ENCODE measurements at places on chromosomes 5 and 9.
A peak's percentile ranks its signal among the peaks of the same experiment; 100 is the strongest.

GRCh38 chr9:5042661-5043178 is 57.6 kb downstream of the JAK2 start:
- H3K27me3 ChIP-seq: no peaks in the 10 kb centered on the region
- H3K4me3 ChIP-seq: no peak overlapping the region
- H3K4me1 ChIP-seq: no peaks in the 10 kb centered on the region
- DNase-seq: no peak

DNA sequence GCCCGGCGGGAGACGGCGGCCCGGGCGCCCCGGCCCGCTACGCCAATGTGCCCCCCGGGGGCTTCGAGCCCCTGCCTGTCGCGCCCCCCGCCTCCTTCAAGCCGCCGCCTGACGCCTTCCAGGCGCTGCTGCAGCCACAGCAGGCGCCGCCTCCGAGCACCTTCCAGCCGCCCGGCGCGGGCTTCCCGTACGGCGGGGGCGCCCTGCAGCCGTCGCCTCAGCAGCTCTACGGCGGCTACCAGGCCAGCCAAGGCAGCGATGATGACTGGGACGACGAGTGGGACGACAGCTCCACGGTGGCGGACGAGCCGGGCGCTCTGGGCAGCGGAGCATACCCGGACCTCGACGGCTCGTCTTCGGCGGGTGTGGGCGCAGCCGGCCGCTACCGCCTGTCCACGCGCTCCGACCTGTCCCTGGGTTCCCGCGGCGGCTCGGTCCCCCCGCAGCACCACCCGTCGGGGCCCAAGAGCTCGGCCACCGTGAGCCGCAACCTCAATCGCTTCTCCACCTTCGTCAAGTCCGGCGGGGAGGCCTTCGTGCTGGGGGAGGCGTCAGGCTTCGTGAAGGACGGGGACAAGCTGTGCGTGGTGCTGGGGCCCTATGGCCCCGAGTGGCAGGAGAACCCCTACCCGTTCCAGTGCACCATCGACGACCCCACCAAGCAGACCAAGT is 723 bp downstream of the SNX18 start:
- no peaks in the 10 kb centered on the region for H3K4me1 ChIP-seq
- H3K4me3 ChIP-seq: peak overlapping the region; percentile 97
- peak overlapping the region; percentile 92 for H3K27ac ChIP-seq
- no peaks in the 10 kb centered on the region for H3K36me3 ChIP-seq
- no peaks in the 10 kb centered on the region for H3K27me3 ChIP-seq

DNA sequence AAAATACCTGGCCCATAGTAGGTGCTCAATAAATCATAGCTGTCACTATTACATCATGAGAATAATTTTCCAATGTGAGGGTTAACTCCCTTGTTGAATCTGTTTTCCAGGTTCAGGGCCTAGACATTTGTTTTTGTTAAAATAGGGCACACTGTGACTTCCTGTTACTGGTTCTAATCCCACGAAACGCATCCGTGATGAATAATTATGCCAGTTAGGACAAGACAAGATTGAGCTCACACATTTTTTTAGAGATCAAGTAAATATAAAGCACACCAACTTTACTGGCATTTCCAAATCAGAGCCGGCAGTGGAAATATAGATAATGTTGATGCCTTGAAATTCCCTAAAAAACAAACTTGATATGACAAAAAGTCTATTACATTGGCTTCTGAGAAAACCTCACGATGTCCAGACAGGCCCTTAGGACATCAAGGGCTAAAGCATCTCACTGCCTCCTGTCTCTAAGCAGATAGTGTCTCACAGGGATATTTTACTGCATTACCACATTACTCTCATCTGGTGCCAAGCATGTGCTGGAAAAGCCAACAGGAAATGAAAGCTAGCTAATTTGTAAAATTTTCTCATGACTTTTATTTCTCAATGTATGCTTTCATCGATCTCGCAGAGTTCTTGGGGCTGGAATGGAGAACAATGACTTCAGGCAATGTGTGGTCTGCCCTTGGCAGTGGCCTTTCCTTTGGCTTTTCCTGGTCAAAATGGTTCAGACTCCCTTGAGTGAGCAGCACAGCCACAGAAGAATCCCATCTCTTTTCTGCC is 414.3 kb upstream of the PAPPA start:
- no peak for DNase-seq
- no peak overlapping the region for H3K27ac ChIP-seq
- no peaks in the 10 kb centered on the region for H3K4me1 ChIP-seq
- no peaks in the 10 kb centered on the region for H3K27me3 ChIP-seq

DNA sequence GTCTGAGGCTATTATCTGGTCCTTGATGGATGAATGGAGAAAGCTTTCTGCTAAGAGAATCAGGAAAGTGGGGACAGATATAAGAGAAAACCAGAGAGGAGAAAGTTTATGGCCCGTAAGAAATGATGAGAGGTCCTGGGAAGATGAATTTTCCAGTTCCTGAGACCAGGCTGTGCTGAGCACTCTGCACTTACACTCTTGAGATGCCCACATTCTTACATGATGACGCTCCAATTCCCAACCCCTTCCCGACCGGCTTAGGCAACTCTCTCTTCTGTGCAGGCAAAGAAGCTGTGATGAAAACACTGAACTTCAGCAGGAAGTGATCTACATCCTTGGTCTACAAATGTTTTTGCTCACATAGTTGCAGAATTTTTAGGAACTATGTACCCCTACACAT is 417.0 kb downstream of the ARHGEF28 start:
- DNase-seq: no peak
- H3K27ac ChIP-seq: no peak overlapping the region
- no peak overlapping the region for H3K4me3 ChIP-seq
- no peaks in the 10 kb centered on the region for H3K4me1 ChIP-seq
- H3K27me3 ChIP-seq: no peaks in the 10 kb centered on the region

DNA sequence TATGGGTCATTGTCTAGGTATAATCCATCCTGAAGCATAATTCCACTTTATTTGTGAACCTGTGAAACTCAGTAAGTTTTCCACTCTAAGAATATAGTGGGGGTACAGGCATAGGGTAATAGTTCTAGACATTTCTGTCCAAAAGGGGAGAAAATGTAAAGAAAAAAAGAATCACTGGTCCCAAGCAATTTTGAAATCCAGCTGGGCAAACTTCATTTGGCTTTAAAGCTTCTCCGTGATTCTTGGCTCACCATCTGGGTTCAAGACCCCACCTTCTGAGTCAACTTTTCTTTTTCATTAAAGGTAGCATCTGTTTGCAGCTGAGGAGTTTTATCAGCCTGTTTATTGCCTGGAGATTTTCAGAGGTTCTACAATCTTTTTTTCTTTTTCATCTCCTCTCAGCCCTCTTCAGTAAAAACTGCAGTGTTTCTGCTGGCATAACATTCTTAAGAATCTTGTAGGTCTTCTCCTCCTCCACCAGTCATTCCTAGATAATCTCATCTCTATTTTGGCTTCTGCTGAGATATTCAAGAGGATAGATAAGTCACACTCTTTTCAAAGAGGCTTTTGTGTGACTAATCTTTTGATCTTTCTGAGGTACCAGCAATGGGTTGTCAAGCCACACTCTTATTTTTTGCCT is 126.1 kb upstream of the PITX1 start:
- no peaks in the 10 kb centered on the region for H3K36me3 ChIP-seq
- no peak overlapping the region for H3K27ac ChIP-seq
- H3K27me3 ChIP-seq: no peaks in the 10 kb centered on the region
- H3K4me1 ChIP-seq: no peaks in the 10 kb centered on the region
- DNase-seq: no peak

DNA sequence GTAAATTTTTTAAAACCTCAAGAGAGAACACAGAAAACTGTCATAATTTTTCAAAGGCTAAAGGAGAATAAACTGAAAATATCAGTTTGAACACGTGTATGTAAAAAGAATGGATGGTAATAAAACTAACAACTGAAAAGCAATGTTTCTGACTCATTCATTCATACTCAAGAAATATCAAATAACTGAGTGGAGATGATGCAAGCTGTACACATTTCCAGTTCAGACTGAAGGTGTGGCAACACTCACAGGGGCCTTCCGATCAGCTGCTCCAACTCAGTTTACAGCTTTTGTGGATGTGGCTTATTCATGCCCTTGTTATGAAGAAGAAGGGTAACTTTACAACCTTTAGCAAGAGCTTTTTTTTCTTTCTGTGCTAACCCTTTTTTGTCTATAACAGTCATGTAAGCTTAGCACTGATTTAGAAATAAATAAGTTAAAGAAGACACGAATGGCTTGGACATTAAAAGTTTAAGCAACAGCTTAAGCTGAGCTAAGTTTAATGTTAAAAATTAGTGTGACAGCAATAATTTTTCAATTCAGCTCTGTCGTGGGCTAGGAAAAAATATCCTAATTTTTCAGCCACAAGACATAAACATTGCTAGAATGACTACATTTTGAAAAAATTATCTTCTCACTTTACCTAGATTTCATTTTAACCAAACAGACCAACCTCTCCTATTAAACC is 453.5 kb downstream of the RAB3C start:
- H3K27me3 ChIP-seq: no peaks in the 10 kb centered on the region
- no peak overlapping the region for H3K4me3 ChIP-seq
- no peaks in the 10 kb centered on the region for H3K36me3 ChIP-seq
- H3K27ac ChIP-seq: no peak overlapping the region
- DNase-seq: peak; percentile 36
- H3K4me1 ChIP-seq: no peaks in the 10 kb centered on the region

- peak; percentile 28 for DNase-seq
- H3K36me3 ChIP-seq: peaks cover 6% of the 10 kb centered on the region
- peak overlapping the region; percentile 73 for H3K27ac ChIP-seq
- H3K27me3 ChIP-seq: no peaks in the 10 kb centered on the region
- no peaks in the 10 kb centered on the region for H3K4me1 ChIP-seq
Measured at GRCh38 chr9:33265211-33265865, 489 bp downstream of the CHMP5 start.

- DNase-seq: no peak
- H3K4me3 ChIP-seq: no peak overlapping the region
- H3K36me3 ChIP-seq: no peaks in the 10 kb centered on the region
Measured at GRCh38 chr5:122602700-122603099, 172.2 kb upstream of the SNX2 start.

GRCh38 chr5:116947691-116948528 is 373.3 kb upstream of the SEMA6A start:
- no peaks in the 10 kb centered on the region for H3K36me3 ChIP-seq
- DNase-seq: peak; percentile 77
- no peak overlapping the region for H3K4me3 ChIP-seq
- H3K27ac ChIP-seq: no peak overlapping the region
- no peaks in the 10 kb centered on the region for H3K27me3 ChIP-seq

- no peaks in the 10 kb centered on the region for H3K36me3 ChIP-seq
- DNase-seq: no peak
- no peak overlapping the region for H3K27ac ChIP-seq
- no peaks in the 10 kb centered on the region for H3K4me1 ChIP-seq
- no peak overlapping the region for H3K4me3 ChIP-seq
Measured at GRCh38 chr5:174843263-174844250, 119.2 kb downstream of the MSX2 start.

GRCh38 chr5:111144352-111144930 is 52.3 kb downstream of the WDR36 start:
- no peaks in the 10 kb centered on the region for H3K4me1 ChIP-seq
- no peak overlapping the region for H3K27ac ChIP-seq
- no peaks in the 10 kb centered on the region for H3K27me3 ChIP-seq
- H3K36me3 ChIP-seq: no peaks in the 10 kb centered on the region
- no peak overlapping the region for H3K4me3 ChIP-seq

- H3K4me3 ChIP-seq: peak overlapping the region; percentile 4
- H3K4me1 ChIP-seq: peaks cover 21% of the 10 kb centered on the region
- peak; percentile 59 for DNase-seq
- H3K36me3 ChIP-seq: no peaks in the 10 kb centered on the region
- H3K27me3 ChIP-seq: no peaks in the 10 kb centered on the region
Measured at GRCh38 chr5:139658928-139659667, 10.9 kb downstream of the CXXC5 start.

DNA sequence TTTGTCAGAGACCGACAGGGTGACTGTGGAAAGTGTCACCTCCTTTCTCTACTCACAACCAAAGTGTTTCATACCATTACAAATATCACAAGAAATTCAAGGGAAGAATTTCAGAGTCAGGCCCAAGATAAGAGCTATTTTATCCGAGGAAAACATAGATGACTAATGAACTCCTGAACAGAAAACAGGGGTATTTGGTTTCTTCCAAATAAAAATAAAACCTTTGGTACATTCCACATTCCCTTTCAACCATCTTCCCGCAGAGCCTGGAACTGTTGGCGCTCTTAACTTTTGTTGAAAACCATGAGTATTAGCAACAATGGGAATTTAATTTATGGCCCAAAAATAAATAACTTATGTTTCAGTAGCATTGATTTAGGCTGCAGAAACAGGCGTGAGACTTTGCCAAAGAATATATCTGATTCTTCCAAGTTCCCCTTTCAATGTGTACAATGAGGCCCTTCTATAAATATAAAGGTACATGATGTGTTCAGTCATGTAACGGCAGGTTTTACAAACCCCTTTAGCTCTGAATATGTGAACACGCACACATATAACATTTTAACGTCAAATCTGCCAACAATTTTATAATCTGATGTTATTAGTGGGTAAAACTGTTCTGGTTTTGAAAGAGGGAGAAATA is 69.5 kb downstream of the RETREG1 start:
- no peaks in the 10 kb centered on the region for H3K27me3 ChIP-seq
- no peaks in the 10 kb centered on the region for H3K4me1 ChIP-seq
- H3K27ac ChIP-seq: no peak overlapping the region
- DNase-seq: no peak

- peak within 1 kb of the TSS; percentile 99 for H3K4me3 ChIP-seq
- DNase-seq: peak; percentile 99
- H3K36me3 ChIP-seq: peaks cover 7% of the 10 kb centered on the region
- no peaks in the 10 kb centered on the region for H3K27me3 ChIP-seq
Measured at GRCh38 chr9:129641750-129642585, at the start of gene ASB6. ASB6 (minus strand) TSS chr9:129642151; CDS start chr9:129641999, 152 bp downstream.

DNA sequence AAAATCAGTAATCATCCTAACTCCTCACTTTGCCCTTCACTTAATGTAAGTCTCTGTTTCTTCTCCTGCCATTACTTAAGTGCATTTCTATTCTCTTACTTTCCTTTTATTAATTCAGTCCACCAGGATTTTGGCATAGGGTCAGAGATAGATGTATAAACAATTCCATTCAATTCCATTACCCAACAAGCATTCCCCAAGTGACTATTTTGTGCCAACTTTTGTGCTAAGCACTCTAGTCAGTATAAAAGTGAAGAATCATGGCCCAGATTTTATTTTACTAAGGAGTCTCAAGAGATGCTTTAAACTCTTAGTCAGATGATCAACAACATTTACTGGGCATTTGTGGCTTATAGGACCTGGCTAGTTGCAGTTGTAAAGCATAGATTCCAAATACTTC is 159.3 kb downstream of the DMAC1 start:
- H3K27me3 ChIP-seq: no peaks in the 10 kb centered on the region
- H3K4me3 ChIP-seq: no peak overlapping the region
- H3K27ac ChIP-seq: no peak overlapping the region
- no peaks in the 10 kb centered on the region for H3K36me3 ChIP-seq

- no peak for DNase-seq
- H3K36me3 ChIP-seq: no peaks in the 10 kb centered on the region
- no peaks in the 10 kb centered on the region for H3K27me3 ChIP-seq
- H3K4me3 ChIP-seq: no peak overlapping the region
Measured at GRCh38 chr9:2257248-2257929, 242.2 kb downstream of the SMARCA2 start.

DNA sequence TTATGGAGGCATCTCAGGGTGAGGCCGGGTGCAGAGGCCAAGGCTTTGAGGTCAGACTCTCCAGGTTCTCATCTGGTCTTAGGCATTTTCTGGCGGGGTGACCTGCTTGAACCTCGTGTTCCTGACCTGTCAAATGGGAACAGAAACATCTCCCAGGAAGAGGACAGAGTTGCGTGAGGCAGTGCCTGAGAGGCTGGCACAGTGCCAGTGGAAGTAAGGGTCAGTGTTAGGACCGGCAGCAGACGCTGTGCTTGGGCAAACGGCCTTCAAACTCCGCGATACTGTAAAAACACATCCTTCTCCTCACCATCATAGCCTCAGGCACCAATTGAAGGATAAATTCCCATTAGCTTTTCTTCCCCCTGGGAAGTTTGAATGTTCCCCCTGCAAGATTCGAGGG is 55.6 kb upstream of the FCN2 start:
- no peaks in the 10 kb centered on the region for H3K36me3 ChIP-seq
- H3K4me1 ChIP-seq: no peaks in the 10 kb centered on the region
- H3K27me3 ChIP-seq: no peaks in the 10 kb centered on the region

Measured in colonic mucosa (tissue), 4 donors.